ENCODE measurements at places on chromosomes 11 and 22.

DNA sequence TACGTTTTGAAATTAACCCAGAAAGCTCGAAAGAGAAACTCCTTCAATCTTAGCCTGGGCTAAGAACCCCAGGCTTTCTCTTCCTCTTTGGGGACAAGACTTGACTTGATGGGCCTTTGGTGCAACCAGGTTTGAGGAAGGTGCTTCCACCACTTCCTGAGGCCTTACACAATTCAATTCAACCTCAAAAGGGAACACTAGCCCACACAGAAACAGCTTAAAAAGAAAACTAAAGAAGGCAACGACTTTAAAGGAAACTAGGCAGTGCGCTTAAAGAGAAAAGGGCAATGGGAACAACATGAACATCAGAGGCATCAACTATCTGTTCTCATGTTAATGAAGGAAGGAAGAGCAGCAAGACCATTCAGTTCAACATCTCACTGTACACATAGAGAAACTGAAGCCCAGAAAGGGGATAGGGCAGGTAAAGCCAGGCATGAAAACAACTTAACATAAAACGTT lies 24.8 kb downstream of the PAK1 start:
- DNase-seq, result peak; percentile 70

DNA sequence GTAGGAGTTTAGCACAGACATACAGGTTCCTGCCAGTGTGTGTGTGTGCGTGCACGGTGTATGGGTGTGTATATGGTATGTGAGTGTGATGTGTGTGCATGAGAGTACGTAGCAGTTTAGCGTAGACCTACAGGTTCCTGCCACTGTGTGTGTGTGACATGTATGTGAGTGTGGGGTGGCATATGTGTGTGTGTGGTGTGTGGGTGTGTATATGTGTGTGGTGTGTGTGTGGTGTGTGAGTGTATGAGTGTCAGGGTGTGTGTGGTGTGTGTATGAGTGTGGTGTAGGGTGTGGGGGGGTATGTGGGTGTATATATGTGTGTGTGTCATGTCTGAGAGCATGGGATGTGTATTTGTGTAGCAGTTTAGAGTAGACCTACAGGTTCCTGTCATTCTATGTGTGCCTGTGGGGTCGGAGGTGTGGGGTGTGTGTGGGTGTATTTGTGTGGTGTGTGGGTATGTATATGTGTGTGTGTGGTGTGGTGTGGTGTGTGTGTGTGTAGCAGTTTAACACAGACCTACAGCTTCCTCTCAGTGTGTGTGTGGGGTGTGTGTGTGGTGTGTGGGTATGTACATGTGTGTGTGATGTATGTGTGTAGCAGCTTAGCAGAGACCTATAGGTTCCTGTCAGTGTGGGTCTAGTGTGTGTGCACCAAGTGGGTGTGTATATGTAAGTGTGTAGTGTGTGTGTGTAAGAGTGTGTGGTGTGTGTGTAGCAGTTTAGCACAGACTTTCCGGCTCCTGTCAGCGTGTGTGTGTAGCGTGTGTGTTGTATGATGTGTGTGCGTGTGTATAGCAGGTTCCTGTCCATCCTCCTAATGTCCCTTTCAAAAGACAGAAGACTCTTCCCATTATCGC lies 31.8 kb upstream of the TBCEL start:
- no peak for DNase-seq

GRCh38 chr11:124880290-124880611 lies 15.0 kb downstream of the ROBO3 start:
- DNase-seq, result no peak

- no peak for DNase-seq
Observed at GRCh38 chr11:78714539-78714938, 139.9 kb upstream of the NARS2 start.

- no peak for DNase-seq
Observed at GRCh38 chr11:117820516-117820915, 4.0 kb downstream of the FXYD2 start.

DNA sequence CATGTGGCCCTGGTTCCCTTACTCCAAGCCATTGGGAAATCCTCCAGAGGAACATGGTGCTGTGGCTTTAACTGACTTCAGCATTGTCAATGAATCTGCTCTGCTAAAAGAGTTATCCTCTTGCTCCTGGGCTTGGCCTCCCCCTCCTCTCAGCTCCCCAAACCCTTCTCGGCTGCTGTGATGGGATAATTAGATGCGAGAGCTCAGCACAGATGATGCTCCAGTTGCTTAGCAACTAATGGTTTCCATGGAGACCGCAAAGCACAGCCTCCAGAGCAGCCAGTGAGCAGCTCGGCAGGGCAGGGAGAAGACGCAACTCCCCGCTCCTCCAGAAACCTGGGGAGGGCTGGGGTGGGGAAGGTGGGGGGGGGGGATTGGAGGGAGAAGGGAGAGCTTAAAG lies 2.8 kb upstream of the UPK2 start:
- DNase-seq, result peak; percentile 94

GRCh38 chr11:15818132-15818842 lies 538.1 kb downstream of the SOX6 start:
- no peak for DNase-seq

DNA sequence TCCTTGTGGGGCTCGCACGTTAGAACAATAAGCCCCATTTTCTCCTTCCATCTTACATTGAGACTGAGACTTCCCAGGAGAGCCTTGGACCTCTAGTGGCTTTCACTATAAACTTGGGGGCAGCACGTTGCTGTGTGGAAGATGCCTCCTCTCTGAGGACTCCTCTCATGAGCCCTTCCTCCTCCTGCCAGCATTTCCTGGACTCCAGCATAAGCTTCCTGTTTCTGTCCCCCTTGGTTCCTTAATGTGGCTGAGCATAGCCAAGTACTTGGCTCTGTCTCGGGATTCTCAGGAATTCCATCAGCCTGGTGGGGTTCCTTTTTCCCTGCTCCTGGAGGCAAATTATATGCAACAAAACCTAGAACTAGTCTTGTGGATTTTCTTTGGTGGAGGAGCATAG lies 38.8 kb upstream of the UBASH3B start:
- no peak for DNase-seq

DNA sequence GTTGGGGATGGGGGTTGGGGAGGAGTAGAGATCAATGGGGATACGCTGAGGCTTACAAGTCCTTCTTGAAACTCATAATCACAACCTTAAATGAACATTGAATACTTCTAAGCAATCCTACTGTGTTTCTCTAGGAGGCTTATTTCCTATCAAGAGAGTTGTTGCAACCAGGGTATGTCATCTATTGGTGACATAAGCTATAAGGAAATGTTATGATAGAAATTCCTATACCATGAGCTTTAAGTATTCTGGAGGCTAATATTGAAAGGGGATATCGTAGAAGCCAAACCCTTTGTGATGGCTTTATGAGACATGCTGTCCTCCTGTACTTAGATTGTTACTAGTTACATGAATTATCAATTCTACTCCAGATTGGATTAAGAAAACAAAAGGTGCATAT lies 72.9 kb downstream of the DKK3 start:
- DNase-seq, result no peak

DNA sequence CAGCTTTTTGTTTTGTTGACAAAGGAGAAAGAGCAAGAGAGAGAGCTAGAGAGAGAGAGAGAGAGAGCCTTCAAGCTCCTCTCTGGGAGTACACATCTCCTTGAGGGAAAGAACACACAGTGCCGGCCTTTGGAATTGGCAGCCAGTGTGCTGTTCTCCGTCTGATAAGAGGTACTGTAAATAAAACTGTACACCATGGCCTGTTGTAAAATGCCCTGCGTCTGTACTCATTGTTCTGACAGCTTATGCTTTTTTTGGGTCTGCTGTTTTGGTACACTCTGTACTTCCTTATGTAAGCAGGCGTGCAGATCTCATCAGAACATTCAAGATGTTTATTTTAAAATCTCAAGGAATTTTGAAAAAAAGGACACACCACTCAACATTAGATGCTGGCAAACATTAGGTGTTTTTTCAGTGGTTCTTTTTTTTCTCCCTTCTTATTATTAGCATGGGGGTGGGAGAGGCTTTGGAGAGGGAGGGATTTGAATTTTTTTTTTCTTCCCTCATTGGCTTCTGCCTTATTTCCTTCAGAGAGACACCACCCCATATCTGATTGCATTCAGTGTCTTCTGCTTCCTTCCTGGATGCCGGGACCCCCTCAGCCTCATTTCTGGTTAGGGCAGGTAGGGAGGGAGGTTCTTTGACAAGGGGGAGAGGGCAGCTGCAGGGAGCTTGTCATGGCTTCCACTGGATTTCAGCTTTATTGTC lies 116.8 kb upstream of the NNMT start:
- peak; percentile 80 for DNase-seq

DNA sequence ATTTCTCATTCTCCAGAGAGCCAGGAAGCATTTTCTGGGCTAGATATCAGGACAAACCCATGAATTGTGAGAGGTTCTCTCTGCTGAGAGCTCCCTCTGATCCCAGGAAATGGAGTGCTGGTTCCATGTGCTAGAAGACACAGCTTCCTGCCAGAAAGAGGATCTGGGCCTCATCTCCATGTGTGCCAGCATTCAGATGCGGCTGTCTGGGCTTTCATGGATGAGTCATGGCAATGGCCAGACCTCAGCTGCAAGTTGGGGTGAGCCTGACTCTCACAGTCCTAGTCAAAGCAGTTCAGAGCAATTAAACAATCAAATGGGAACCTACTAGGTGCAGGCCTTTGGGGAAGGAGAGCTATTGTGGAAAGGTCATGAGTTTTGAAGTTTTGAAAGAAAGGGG lies 82.3 kb upstream of the EED start:
- no peak for DNase-seq

GRCh38 chr11:17164361-17165246 lies 43.2 kb downstream of the PIK3C2A start:
- DNase-seq, result no peak

- no peak for DNase-seq
Observed at GRCh38 chr11:112801025-112801816, 160.0 kb upstream of the NCAM1 start.

DNA sequence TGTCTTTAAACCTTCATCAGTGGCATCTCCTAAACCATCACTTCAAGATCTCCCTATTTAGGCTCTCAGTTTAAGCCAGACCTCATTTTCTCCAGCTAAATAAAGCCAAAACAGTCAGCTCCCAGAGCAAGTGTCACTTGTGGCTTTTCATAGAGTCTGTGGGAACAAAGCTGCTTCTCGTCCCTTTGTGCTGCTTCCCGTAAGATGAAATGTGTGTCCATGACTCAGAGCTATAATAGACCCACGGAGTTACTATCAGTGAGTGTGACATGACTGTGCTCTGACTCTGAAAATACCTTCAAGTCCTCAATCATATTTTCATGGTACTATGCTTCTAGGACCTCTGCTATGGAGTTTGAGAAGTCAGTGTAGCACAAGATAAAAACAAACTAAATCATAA lies 57.3 kb upstream of the SLN start:
- DNase-seq, result peak; percentile 13

DNA sequence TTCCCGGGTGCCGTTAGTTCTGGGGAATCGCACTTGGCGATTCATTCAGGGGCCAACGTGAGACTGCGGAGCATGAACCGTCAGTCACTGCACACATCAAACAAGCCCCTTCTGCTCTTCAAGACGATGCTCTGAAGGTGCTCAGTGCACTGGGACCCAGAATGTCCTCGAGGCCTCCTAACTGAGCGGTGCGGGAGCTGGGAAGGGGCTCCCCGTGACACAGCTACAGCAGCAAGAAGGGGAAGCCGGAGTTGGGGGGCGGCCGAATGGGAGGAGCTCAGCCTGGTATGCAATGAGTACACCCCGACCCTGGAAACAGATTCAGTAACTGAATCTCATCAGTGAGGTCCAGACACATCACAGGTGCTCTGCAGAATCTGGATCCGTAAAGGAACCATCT lies 150.8 kb downstream of the SHANK2 start:
- DNase-seq, result no peak

DNA sequence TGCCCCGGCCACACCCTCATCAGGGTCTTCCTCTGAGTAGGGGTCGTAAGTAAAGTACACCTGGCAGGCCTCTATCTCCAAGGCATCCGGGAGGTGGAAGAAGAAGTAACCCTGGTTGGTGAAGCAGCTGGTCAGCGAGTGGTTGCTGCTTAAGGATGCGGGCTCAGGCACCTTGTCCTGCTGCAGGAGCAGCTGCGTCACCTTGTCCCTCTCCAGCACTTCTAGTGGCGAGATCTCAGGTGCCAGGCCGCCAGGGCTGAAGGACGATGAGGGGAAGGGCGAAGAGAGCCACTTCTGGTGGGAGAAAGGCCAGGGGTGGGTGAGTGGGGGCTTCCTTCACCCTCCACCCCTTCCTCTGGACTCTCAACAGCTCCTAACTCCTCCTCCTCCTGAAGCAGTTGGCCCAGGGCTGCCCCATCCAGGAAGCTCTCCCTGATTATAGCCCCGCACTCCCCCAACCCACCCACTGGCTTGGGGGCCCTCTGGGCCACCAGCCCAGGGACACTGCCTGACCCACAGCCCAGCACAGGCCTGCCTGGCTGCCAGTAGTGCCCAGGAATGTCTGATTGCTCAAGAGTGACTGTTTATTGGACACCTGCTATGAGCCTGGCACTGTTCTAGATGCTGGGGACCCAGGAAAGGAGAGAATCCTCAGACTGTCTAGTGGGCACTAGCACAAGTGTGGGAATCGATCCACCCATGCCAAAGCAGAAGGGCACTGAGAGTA lies 19.2 kb upstream of the TMPRSS6 start:
- DNase-seq, result no peak

DNA sequence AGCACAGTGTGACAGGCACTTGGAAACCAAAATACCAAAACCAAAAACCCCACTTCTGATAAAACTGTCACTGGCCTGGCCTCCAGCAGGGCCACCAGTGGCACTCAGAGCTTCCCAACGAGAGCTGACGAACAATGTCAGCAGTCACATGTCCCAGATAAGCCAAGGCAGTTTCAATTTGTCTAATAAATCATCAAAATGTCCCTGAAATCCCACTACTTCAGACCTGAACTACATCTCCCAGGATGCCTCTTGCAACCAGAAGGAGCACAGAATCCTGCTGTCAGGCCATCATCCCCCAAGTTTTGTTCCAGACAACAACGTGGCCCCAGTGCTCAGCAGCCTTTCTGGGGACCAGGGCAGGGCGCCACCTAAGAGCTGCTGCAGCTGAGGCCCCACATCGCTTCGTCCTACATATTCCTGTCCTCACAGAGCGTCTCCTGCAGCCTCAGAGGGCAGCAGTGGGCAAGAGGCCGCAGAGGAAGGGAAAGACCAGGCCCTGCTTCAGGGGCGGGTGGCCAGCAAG lies 25.1 kb downstream of the LRFN4 start:
- no peak for DNase-seq

DNA sequence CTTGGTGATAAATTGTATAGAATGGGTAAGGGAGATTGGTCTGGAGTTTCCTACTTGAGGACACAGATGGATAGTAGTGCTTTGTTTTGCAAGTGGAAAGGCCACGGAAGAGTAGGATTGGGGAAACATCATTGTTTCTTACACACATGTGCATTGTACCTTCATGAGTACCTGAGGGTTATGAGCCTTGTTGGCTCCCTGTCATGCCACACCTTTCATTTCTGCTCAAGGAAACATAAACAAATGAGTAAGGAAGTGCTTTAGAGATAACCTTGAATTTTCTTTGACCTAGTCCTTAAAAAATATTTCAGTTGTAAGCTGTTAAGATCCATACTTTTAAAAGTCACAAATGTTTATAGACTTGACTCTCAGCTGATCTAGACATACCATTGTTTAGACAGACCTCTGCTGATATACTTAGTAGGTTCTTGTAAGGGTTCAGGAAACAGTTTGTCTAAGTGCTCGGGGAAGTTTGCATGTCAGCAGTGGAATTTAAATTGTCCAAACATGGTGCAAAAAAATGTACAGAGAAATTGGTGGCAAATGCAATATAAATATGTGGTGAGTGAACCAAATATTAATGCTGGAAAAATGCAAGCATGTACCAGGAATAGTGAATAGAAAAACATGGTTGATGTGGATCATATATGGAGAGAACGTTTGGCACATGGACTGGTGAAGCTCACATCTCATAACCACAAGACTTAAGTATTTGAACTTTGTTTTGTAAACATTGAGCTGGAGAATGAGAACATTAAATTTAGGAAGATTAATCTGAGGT lies 40.9 kb downstream of the GAS2 start:
- no peak for DNase-seq

Data from Ammon's horn (tissue), 1 donor.